Muscle of arm (tissue), 14 donors: ENCODE measurements at places on chromosomes 5 and 9. TPM values are rescaled to one million over a fixed set of nuclear protein-coding genes. Genes with fewer than 3 reads are reported as not detected.

DNA sequence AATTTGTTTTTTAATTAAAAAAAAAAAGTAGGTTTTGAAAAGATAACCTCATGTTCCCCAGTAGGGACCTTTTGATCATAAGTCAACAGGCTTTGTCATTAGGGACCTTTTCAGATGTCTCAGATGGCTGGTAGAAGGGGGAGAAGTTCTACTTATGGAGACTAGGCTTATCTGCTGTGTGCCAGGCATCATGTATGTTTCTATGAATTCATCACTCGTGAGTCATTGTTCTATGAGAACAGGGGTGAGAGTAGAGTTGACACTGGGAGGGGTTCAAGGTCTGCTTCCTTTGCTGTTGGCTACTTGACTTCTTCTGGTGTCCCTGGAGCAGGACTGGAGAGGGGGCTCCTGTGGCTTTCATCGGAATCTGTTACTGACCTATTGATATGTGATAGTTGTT lies 138.8 kb downstream of the KDM4C start:
- no peak for DNase-seq

The CD74 gene
- not detected for polyA plus RNA-seq

- no peak for DNase-seq
These were observed 807 bp upstream of the PLGRKT start for GRCh38 chr9:5438301-5439162.

GRCh38 chr9:13942695-13943094 lies 371.2 kb downstream of the NFIB start:
- no peak for DNase-seq

The TEX48 gene
- not detected for polyA plus RNA-seq

- no peak for DNase-seq
These were observed 214.1 kb upstream of the ADCY2 start for GRCh38 chr5:7181841-7182240.

DNA sequence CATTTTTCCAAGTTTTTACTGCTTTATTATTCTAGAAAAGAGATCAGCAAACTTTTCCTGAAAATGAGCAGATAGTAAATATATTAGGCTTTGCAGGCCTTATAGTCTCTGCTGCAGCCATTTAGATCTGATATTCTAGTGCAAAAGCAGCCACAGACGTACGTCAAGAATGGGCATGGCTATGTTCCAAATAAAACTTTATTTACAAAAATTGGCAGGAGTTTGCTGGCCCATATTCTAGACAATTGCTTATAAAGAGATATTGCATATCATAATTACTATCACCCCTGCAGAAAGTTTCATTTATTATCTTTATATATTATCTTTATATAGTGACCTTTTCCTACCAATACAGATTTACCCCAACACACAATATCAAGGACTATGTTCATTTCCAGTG lies 161.9 kb upstream of the ACOT12 start:
- no peak for DNase-seq

DNA sequence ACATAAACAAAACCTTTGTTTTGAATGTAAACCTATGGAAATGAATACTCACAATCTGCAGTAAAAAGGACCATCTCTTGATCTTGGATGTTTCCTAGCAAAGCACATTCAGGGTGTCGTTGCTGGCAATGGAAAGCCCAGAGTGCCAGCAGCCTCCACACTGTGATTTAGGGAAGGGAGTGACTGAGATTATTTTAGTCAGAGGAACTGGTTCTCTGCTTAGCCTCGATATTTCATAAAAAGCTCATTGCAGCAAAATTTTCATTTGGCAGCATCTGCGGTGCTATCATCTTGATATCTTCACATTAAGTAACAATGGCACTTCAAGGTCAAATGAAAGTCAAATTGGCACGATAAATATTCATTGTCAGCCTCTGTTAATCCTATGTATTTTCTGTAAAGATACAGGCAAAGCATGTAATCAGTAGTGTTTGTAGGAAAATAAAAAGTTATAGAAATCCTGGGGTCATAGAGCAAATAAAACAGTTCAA lies 116.0 kb downstream of the MACIR start:
- DNase-seq, result no peak

GRCh38 chr9:95313010-95313498 lies 4.5 kb downstream of the FANCC start:
- DNase-seq, result peak; percentile 27

GRCh38 chr9:35839926-35840325 lies 10.9 kb downstream of the TMEM8B start:
- DNase-seq, result no peak

- DNase-seq, result no peak
These were observed 106.3 kb downstream of the PCSK5 start for GRCh38 chr9:75996726-75997125.

DNA sequence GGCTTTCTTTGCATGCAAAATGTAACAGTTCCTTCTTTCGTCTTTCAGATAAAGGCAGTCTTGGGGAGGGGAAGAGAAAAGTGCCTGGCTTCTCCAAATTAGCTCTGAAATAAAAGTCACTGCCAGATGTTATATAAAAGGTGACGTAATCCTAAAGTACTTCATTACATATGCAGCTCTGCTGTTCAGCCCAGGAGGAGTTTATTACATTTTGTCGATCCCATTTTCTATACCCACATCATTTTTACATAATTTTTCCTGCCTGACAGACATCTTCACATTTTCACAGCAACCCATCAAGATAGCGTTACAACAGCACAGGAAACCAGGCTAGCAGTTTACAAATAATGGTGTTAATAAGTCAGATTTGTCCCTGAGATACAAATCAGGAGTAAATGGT lies 86.7 kb upstream of the SLC30A5 start:
- DNase-seq, result peak; percentile 59

The ENTR1 gene
- polyA plus RNA-seq, result 24.9 TPM

GRCh38 chr9:130299785-130300615 lies 34.4 kb downstream of the HMCN2 start:
- no peak for DNase-seq

DNA sequence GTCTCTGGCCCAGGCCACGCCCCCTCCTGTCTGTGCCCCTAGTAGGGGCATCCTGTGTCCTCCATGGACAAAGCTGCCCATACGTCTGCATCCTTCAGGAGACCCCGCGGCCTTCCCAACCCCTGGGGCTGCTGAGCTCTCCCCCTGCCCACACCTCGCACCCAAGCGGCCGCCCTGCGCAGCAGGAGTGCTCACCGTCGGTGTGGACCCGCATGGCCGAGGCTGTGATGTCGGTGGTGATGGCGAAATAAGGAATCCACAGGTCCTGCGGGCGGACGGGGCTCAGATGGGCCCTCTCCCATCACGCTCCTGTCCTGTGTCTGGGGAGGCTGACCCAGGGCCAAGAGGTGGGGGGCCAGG lies 4.8 kb upstream of the NSMF start:
- DNase-seq, result no peak

DNA sequence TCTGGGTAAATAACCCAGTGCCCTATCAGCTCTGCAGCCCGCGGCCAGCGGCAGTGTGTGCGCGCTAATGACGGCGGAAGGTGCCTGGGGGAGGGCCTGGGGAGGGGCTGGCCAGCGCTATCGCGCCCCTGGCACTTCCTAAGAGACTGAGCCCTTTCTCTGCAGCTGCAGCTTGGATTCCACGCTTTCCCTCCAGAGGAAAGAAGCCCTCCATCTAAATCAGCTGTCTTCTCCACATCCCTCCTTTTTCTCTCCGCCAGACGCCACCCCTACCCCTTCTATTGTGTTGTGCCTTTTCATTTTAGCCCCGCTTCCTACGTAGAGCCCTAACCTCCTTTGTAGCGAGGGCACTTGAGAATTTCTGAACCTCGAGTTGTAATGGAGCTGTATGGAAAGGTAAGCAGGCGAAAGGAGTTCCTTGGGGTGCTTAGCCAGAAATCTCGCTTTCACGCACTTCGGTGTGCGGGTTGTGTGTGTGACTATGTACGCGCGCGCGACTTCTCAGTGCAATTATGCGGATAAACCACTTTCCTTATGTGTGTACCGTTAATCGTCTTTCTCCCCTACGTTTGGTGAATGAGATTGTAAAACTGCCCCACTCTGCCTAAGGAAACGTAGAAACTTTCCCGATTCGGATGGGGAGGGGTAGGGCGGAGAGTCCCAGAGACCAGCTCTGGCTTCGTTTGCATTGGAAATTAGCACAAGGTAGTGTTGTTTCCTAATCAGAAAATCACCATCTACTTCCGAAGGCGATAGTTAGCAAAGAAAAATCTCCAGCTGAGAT lies 664 bp upstream of the RAB3C start:
- no peak for DNase-seq

DNA sequence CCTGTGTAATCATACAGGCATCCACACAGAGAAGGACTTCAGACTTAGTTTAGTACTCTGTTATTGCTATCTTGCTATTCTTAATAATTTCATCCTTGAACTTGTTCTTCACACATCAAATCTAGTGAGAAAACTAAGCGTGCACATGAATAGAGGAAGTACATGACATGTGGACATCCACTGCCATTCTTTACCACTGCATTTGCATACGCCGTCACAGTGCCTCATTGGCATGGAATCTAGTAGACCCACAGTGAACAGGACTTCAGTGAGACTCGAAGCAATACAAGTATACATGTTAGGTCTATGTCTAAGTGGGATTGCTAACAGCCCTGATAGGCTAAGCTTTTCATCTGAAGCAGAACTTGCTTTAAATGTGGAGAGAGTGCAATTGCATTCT lies 592.1 kb downstream of the TLE4 start:
- no peak for DNase-seq

DNA sequence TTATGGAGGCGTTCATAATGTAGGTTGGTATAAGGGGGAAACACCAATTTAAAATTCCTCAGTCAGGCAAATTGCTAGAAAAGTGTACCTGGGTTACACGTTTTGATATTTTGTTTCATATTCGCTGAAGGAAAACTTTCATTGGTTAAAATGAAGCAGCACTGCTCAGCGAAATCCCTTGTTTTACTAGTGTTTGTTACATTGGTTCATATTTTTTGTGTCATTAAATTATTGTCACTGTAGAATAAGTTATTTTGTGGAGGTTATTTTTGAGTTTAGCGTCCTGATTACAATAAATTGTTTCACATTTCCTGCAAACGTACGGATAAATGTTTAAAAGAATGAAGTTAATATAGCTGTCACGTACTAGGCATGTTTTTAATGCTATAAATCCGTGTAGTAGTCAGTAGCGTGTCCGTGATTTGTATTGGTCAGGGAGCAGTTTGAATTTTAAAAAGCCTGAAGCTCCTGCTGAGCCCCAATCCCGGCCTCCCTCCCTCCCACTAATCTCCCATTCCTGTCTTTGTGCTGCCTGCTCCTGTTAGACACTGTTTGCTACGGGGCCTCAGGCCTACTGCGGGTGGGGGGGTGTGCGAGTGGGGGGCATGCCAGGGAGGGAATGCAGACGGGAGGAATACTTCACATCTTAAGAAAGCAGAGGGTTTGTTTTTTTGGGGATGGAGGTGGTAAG lies 2.0 kb downstream of the NIPBL start:
- DNase-seq, result peak; percentile 39

The C5orf34 gene
- 5.0 TPM for polyA plus RNA-seq

DNA sequence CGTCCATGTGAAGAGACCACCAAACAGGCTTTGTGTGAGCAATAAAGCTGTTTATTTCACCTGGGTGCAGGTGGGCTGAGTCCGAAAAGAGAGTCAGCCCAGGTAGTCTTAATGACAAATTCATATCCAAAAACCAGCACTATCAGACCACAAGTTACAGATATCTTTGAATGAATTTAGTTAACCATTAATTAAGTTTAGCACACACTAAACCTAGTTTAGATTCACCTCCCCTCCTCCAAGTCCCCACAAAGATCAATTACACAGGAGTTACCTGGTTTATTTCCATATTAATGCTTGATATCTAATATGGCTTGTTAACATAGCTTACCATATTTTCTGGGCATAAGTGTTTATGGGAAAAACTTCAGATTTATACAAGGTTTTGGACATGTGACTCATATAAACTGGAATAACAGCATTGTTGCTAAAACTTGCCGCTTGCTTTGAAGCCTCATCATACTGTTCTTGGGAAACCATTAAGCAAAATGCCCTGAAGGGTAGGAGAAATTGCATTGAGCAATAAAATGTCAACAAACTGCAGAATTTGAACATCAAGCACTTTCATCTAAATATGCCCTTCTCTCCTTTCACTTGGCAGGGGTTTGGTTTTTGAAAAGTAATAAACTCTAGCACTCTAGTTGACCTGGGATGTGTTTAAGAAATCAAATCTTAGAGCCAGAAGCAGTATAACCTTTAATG lies 166.9 kb downstream of the SNCAIP start:
- no peak for DNase-seq

DNA sequence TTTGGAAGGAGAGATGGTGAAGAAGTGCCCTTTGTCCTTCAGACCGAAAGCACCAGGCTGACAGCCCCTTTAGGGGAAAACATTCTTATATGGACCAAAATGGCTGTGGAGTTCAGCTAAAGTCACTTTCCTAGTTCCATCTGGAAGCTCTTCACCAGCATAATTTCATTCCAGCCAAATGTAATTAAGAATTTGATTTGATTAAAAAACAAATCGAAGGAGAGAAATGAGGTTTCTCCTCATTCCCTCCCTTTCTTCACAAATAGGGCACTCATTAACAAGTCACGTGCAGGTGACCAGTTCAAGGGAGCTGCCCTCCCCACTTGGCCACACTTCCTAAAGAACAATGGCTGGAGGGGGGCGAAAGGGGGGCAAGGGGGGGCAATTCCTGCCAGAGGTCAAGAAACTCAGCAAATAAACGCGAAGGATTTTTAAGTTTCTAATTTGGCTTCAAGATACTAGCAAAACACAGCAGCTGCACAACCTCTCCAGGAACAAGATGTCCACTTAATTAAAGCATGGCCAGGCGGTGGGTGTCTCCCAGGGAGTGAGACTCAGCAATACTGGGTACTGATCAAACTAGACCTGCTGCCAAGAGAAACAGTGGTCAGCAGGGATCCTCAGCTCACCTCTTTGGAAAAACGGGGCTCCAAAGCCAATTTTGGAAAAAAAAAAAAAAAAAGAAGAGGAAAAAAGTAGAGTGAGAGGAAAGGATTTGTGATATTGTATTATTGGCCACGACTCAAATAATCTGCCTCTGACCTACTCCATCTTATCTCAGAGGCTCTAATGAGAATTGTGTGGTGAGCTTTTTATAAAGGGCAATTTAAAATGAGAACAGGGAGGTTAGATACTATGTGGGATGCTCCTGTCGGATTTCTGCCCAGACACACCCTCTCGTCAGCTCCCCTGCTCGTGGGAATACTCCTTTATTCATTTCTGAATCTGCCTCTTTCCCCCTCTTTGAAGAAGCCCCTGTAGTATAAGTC lies 254.3 kb downstream of the ZSWIM6 start:
- DNase-seq, result no peak

GRCh38 chr5:81626524-81626923 lies 124.4 kb downstream of the SSBP2 start:
- DNase-seq, result peak; percentile 10

DNA sequence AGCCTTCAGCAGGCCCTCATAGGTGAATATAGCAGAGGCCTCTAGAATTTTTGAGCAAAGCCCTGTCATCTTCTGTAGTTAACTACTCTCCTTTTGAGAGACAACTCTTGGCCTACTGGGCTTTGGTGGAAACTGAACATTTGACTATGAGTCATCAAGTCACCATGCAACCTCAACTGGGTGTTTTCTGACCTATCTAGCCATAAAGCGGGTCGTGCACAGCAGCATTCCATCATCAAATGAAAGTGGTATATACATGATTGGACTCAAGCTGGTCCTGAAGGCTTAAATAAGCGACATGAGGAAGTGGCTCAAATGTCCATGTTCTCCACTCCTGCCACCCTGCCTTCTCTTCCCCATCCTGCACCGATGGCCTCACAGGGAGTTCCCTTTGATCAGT lies 1115.5 kb downstream of the TAF11L14 start:
- no peak for DNase-seq
